HEK293T (cell line): ENCODE measurements at places on chromosomes 2 and 18.

DNA sequence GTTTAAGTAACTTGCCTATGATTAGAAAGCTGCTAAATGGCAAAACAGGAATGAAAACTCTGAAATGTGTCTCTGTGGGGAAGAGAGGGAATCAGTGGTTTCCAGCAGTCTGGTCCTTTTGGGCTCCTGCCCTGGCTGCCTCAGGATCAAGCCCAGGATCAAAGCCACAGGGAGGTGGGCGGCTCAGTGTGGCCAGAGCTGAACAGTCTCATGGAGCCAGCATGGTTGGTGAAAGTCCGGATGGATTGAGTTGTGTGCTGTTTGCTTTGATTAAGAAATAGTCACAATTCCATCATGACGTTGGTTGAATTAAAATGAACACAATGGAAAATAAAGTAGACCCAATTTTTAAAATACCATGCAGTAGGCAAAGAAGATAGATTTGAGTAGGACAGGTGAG is 344.2 kb downstream of the LPIN1 start:
- DNase-seq: no peak

- no peak for DNase-seq
Observed at GRCh38 chr2:158315000-158315399, 141.6 kb downstream of the CCDC148 start.

- no peak for DNase-seq
Observed at GRCh38 chr2:215919624-215920243, 93.6 kb downstream of the MREG start.

GRCh38 chr18:34818064-34818463 is 108.0 kb downstream of the DTNA start:
- DNase-seq: no peak

GRCh38 chr2:218995561-218995960 is 2.3 kb upstream of the CRYBA2 start:
- DNase-seq: no peak

- DNase-seq: no peak
Observed at GRCh38 chr2:241629762-241630435, 7.1 kb downstream of the THAP4 start.

GRCh38 chr2:8754106-8754776 is 72.4 kb downstream of the ID2 start:
- no peak for DNase-seq

GRCh38 chr18:22348521-22349316 is 69.0 kb downstream of the CTAGE1 start:
- DNase-seq: peak; percentile 57

- DNase-seq: no peak
Observed at GRCh38 chr2:27920148-27920885, 29.8 kb downstream of the BABAM2 start.

DNA sequence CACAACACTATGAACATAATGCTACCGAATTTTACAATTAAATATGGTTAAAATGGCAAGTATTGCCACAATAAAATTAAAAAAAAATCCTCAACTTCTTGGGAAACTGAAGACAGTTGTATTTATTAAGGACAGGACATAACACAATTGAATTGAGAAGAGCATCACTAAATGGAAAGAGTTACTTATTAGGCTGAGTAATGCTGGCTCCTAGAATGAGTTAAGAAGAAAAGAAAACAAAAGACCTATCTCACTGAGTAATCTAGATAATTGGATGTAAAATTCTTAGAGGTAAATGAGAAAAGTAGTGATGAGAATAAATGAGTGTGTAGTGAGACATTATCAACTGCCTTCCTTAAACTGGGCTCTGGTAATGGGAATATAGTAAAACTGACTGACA is 121.7 kb downstream of the FSIP2 start:
- DNase-seq: no peak
